ENCODE measurements at places on chromosomes 7 and 10. TPM values are rescaled to one million over a fixed set of nuclear protein-coding genes. Genes with fewer than 3 reads are reported as not detected.

TAS2R4 gene
- not detected for total RNA-seq

INMT gene
- 0.27 TPM for total RNA-seq

SRGN gene
- total RNA-seq: 1,601 TPM

PLCE1 gene
- 0.13 TPM for total RNA-seq

PIK3AP1 gene
- total RNA-seq: not detected

ZNF12 gene
- 6.4 TPM for total RNA-seq

SEMA4G gene
- total RNA-seq: 0.84 TPM

MRPS33 gene
- 33.5 TPM for total RNA-seq

MYO1G gene
- 0.25 TPM for total RNA-seq

IL15RA gene
- total RNA-seq: 52.3 TPM

DGKI gene
- total RNA-seq: 0.20 TPM

GARIN1A gene
- 0.07 TPM for total RNA-seq

HOXA3 gene
- 11.0 TPM for total RNA-seq

POLR2J gene
- 28.8 TPM for total RNA-seq

BMPER gene
- total RNA-seq: not detected

DEPP1 gene
- total RNA-seq: 40.5 TPM

ALOX5 gene
- total RNA-seq: not detected

ANKRD61 gene
- 0.40 TPM for total RNA-seq

TAC1 gene
- total RNA-seq: not detected

TAS2R41 gene
- total RNA-seq: not detected

SDK1 gene
- total RNA-seq: 0.20 TPM

PALS2 gene
- 2.7 TPM for total RNA-seq

CPA2 gene
- total RNA-seq: not detected

CH25H gene
- total RNA-seq: 6.7 TPM

Measured in mammary microvascular endothelial cell (primary cell).